Activated T-helper 1 cell treated with Interleukin-2 at 50 U/mL for 16 hours (primary cell): ENCODE measurements at places on chromosomes 1 and 21.

GRCh38 chr1:12722626-12723025, 6.7 kb downstream of the AADACL3 start:
- no peak for DNase-seq

GRCh38 chr1:43531107-43531905, 623 bp downstream of the PTPRF start:
- DNase-seq, result no peak

GRCh38 chr1:26035959-26036755, 9.8 kb downstream of the SLC30A2 start:
- peak; percentile 62 for DNase-seq

GRCh38 chr1:207202480-207202879, 98.4 kb downstream of the C4BPA start:
- no peak for DNase-seq

- no peak for DNase-seq
Measured at GRCh38 chr21:29185172-29185571, 54.7 kb downstream of the MAP3K7CL start.

DNA sequence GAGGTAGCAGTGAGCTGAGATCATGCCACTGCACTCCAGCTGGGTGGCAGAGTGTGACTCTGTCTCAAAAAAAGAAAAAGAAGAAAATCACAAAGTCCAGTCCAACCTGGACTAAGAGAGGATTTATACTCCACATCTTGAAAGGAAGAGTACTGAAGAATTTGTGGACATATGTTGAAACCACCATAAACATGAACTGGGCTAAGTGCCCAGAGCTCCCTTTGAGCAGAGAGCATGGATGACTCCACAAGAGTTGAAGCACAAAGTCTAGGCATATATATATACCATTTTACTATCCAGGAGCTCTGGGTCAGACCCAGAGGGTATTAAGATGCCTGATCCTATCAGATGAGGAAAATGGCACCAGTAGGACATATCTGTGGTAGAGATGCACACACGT, 86.6 kb downstream of the OMA1 start:
- DNase-seq, result no peak

GRCh38 chr1:30447080-30447479, 276.3 kb downstream of the MATN1 start:
- no peak for DNase-seq

DNA sequence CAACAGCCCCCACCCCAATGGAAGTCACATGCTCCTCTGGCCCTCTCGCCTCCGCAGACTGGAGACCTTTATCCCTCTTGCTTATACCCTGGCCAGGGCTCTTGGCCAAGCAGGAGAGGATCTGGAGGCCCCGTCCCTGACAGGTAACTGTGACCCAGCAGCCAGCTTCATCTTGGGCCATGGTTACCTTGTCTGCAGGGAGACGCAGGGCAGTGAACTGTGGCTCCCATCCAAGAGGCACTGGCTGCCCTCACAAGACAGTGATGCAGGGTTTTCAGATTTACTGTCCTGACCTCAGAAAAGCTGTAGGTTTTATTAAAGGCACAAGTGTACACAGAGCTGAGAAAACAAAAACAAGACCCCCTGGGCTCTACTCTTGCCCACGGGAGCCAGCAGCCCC, 96.7 kb upstream of the KLHDC7A start:
- no peak for DNase-seq

- DNase-seq, result no peak
Measured at GRCh38 chr21:27326301-27326700, 359.4 kb upstream of the ADAMTS5 start.

DNA sequence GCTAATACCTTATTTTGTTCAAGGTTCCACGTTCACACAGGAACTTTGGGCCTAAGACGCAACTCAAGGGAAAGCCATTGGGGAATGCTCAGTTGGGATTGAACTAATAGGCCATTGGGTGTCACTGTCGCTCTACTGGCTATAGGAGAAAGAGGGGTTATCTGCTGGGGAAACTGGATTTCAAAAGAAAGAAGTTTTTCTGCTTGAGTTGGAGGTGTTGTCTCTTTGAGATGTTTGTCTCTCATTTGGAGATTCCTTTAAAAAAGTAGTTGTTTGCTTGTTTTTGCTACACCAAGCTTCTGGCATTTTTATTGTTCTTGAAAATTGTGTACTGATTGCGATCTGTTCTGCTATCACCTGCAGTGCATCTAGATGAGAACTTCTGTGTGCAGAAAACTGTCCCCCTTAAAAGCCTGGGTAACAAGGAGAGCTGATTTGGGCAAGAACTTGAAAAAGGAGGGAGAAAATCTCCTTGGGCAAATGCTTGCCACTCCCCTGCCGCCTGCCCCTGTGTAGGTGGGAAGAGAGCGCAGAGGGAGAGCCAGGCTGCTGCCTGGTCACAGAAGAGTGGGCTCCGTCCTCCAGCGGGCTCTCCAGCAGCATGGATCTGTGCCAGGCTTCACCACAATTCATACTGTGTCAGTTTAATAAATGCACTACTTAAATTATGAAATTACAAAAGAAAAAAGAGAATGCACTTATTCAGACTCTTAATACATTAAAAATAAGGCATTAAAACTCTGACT, 39.9 kb downstream of the PEX14 start:
- DNase-seq, result no peak

DNA sequence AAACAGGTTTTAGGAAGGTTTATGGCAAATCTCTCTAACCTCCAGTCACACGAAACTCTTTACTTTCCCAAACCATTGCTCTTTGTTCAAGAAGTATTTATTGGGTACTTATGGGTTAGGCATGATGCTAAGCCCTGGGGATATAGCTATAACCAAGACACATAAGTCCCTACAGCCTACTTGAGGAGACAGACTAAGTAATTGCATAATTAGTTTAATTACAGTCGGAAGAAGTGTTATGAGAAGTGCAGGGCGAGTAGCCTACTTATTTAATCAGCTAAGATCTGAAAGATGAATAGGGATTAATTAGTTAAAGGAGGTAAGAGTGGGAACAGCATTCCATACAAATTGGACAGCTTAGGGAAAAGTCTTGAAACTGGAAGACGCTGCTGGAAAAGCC, 13.2 kb upstream of the NASP start:
- no peak for DNase-seq

GRCh38 chr1:9690440-9691107, 39.0 kb downstream of the PIK3CD start:
- no peak for DNase-seq

DNA sequence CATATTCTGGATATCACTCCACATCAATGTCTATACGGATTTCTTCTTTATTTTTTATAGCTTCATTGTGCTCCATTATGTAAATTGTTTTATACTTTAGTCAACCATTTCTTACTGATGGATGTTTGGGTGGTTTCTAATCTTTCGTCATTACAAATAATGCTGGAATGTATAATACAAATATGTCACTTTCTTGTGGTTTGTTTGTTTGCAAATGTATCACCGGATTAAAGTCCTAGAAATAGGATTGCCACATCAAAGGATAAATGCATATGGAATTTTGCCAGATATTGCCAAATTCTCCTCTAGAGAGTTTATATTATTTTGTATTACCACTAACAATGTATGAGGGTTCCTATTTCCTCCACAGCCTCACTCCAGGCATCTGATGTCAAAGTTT, 48.7 kb upstream of the PRDM2 start:
- DNase-seq, result no peak

DNA sequence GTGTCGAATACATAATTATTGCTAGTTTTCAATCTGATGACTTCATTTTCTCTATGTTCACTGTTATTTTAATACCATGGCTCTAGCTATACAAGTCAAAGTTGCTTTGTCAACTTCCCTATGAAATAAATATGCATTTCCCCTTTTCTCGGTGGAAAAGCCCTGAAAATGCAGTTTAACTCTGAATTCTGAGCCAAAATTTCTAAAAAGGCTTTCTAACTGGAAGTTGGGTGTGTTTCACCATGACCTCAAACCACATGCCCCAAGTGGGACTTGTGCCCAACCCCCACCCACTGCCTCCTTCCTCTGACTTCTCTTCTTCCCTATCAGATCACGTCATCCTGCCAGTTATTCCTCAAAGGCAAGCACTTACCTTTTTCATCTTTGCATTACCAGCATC, 8.9 kb downstream of the MKNK1 start:
- no peak for DNase-seq

DNA sequence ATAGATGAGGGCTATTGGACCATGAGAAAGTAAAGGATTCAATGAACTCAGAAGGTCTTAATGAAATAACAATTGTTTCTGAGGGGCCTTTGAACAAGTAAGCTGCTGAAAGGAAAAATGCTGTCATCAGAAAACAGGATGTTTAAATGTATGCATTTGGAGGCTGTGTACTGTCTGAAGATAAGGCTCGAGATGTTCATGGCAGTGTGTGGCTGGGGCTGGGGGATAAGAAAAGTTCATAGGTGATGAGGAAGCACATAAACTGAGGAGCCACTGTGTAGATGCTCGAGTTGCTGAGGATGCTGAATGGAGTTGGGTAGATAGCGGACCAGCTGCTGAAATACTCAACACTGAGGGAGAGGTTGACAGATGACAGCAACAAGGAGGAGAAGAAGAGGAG, 17.8 kb downstream of the THEM4 start:
- DNase-seq, result no peak

DNA sequence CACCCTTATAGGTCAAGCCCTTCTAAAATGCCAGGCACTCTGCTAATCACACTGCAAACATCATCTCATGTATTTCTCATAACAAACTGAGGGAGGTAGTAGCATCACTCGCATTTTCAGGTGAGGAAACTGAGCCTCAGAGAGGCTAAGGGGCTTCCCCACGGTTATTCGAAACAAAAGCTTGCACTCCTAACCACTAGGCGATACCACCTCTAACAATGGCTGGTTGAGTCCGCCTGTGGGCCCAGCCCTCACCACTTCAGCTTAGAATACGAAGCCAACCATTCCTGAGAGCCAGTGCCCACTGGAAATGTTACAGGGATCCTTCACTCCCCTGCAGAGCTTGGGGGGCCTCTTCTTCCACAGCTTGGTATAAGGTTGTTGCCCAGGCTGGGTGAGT, 65.3 kb upstream of the TENT5C start:
- DNase-seq, result no peak

- DNase-seq, result no peak
Measured at GRCh38 chr1:118862755-118863154, 125.4 kb downstream of the TBX15 start.

GRCh38 chr1:14180738-14181137, 417.7 kb upstream of the KAZN start:
- no peak for DNase-seq

DNA sequence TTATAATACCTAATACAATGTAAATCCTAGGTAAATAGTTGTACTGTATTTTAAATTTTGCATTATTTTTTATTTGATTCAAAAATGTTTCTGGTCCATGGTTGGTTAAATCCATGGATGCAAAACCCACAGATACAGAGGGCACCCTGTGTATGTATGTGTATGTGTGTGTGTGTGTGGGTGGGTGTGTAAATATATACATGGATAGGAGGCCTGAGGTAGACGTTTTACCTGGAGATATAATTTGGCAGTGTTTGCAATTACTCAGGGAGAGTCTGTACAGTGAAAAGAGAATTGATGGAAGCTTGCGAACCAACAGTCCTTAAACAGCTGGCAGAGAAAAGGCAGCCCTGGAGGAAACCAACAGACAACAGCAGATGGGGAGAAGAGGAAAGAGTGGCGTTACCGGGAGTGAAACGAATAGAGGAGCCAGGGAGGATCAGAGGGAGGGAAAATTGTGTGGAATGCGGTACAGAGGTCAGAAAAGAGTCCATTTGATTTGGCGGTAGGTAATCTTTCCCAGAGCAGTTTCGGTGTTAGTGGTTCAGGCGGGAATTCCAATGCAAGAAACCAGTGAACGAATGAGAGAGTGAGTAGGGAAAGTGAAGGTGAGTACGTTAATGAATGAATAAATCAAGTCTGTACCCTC, 47.9 kb upstream of the NBL1 start:
- DNase-seq, result peak; percentile 2
